A549 treated with ZK216348 at 1 μM for 4 hours (cell line): ENCODE measurements at places on chromosomes 16 and 17. TPM values are rescaled to one million over a fixed set of nuclear protein-coding genes. Genes with fewer than 3 reads are reported as not detected.

The INO80E gene
- 101 to 119 TPM (median 109 TPM) in 5 replicates for total RNA-seq

The FLCN gene
- 23.7 to 37.0 TPM (median 35.4 TPM) in 5 replicates for total RNA-seq

The TBC1D28 gene
- not detected in 5 replicates for total RNA-seq

The TNFRSF17 gene
- total RNA-seq = not detected in 5 replicates

The VAC14 gene
- 23.7 to 35.4 TPM (median 34.3 TPM) in 5 replicates for total RNA-seq

The CIITA gene
- total RNA-seq = 0.08 to 0.16 TPM (median 0.16 TPM) in 3 of 5 replicates, not detected in the others

The TP53TG3F gene
- 0.07 to 0.26 TPM in 2 of 5 replicates, not detected in the others for total RNA-seq

The DNAAF8 gene
- total RNA-seq = 1.2 to 2.1 TPM (median 1.4 TPM) in 5 replicates

The PPL gene
- total RNA-seq = 2.6 to 4.8 TPM (median 4.1 TPM) in 5 replicates

The KRT33A gene
- not detected in 5 replicates for total RNA-seq

The KRT37 gene
- not detected in 5 replicates for total RNA-seq

The NOXO1 gene
- 0.24 to 0.63 TPM (median 0.34 TPM) in 4 of 5 replicates, not detected in the other for total RNA-seq

The HBM gene
- not detected in 5 replicates for total RNA-seq

The CCL3 gene
- total RNA-seq = not detected in 5 replicates

The SPN gene
- total RNA-seq = 0.08 TPM in 1 of 5 replicates, not detected in the others

The KIF2B gene
- not detected in 5 replicates for total RNA-seq
